Liver (tissue), 10 donors: ENCODE measurements at places on chromosomes 4 and X.

DNA sequence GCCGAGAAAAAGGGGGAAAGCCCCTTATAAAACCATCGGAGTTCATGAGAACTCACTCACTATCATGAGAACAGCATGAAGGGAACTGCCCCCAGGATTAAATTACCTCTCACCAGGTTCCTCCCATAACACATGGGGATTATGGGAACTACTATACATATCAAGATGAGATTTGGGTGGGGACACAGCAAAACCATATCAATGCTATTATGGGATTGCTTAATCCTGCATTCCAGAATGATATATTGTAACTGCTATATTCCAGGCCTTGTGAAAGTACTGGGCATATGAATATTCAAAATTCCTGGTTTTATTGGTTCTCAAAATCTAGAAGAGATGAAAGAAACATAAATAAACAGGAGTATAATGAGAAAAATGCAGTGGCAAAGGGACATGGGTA, 29.3 kb downstream of the NPY1R start:
- DNase-seq, result no peak

- no peak for DNase-seq
Measured at GRCh38 chr4:48090621-48091020, 43.4 kb downstream of the TXK start.

DNA sequence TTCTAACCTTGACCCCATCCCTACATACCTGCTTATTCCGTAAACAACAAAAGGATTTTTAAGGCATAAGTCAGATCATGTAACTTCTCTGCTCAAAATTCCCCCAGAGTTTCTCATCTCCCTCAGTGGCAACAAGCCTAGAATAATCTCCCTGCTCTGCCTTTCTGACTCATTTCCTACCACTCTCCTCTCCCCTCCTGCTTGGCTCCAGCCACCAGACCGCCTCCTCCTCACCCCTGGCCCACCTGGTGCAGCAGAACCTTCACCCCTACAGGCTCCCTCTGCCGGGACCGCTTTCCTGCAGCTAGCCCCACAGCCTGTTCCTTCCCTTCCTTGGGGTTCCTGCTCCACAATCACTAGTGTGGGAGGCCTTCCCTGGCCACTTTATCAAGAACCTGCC, 32.1 kb downstream of the TSPAN5 start:
- no peak for DNase-seq

- DNase-seq, result no peak
Measured at GRCh38 chrX:11953615-11954014, 184.7 kb upstream of the FRMPD4 start.

DNA sequence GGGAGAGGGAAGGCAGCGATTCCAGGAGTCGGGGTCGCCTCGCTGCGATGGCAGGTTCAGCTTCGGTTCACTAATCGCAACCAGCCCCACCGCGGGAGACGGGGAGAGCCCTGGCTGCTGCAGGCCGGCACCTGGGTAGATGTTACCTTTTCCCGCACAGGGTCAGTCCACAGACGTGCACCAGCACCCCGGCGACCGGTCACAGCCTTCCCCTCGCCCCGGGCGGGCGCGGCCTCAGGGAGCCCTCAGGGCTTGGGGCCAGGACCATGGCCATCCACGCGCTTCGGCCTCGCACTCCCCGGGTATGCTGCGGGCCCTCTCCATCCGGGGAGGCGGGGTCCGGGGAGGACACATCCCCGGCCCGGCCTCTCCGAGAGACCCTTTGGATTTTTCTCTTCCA, 26.1 kb upstream of the EXOC1L start:
- no peak for DNase-seq

DNA sequence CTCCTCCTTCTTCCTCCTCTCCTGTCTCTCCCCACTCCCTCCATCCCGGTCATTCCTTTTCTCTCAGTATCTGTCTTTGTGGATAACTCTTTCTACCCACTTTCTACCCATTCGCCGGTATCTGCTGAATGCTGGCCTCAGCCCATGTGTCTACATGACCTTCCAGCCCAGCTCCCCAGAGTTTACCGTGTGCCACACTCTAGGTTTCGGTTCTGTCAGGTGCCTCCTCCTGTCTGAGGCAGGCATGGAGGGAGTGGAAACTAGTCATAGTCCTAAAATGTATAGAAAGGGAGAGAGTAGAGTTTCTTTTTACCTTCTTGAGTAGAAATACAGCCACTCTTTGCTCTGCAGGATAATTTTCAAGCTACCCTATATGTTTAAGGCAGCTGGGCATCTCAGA, 33.5 kb upstream of the SCRG1 start:
- DNase-seq, result no peak

GRCh38 chr4:8419222-8420041, 21.1 kb downstream of the ACOX3 start:
- no peak for DNase-seq

DNA sequence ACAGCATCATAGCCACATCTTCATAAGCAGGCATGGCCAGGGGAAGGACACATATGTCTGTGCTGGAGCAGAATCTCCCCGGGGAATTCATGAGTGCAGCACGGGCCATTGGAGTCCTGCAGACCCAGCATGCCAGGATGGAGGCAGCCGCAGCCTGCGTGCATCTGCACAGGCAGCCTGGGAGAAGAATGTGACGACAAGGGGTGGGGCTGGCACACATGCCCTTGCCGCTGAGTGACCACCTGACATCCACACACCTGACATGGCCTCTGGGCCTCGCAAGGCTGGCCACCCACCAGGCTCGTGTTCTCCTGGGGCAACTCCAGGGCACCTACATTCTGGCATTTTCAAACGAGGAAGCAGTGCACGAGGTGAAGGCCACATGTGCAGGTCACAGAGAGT, 66.2 kb upstream of the AFAP1 start:
- DNase-seq, result no peak

GRCh38 chrX:100379388-100379986, 30.6 kb downstream of the PCDH19 start:
- no peak for DNase-seq

- DNase-seq, result no peak
Measured at GRCh38 chr4:27692158-27692557, 831.5 kb downstream of the STIM2 start.

DNA sequence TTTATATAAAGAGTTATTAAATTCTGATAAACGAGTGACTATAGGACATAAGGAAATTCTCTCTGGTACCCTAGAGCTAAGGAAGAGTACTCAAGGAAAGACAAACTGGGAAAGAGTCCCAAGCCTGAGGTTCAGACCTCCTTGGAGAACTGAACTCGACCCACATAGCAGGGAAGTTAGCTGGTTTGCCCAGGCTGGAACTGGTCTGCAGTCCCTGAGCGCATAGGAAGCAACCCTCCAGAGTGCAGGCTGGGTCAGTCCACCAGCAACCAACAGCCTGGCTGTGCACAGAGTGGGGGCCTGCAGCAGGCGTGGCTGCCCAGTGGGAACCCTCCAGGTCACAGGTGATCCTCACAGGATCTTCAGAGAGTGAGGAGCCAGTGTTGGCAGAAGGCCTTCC, 114.1 kb downstream of the SOWAHB start:
- DNase-seq, result no peak

DNA sequence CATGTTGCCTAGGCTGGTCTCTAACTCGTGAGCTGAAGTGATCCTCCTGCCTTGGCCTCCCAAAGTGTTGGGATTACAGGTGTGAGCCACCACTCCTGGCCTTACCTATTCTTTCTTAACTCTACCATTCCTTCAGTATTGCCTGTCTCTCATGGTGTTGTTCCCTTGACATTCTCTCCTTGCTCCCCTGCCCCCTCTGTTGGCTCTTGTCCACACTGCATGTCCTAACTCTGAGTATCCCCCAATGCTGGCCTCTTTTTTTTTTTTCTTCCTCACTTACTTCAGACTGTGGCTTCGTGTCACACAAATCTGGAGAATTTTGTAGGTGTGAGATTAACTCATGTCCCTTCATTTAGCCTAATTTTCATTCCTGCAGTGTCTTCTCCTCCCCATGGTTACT, 22.9 kb upstream of the FRMPD4 start:
- DNase-seq, result no peak

GRCh38 chr4:10671366-10671765, 13.2 kb downstream of the CLNK start:
- DNase-seq, result no peak

DNA sequence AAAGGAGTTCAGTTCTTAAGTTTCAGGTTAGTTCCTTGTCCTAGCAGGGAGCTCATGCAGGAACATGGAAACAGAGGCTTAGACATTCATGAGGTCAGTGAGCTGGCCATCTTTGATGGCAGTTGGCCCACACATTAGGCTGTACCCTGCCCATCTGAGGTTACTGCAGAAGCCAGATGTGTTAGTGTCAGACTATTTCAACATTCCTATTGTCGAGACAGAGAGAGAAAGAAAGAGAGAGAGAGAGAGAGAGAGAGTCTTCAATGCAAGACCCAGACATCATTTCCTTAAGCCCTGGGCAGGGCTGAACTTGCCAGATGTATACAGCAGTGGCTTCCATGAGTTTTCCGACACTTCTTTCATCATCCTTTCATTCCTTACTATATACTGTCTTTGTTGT, 91.3 kb downstream of the PPP1R2C start:
- DNase-seq, result no peak

GRCh38 chr4:169315530-169316343, 45.0 kb upstream of the SH3RF1 start:
- DNase-seq, result no peak

- DNase-seq, result no peak
Measured at GRCh38 chr4:8645753-8646124, 53.2 kb downstream of the CPZ start.

DNA sequence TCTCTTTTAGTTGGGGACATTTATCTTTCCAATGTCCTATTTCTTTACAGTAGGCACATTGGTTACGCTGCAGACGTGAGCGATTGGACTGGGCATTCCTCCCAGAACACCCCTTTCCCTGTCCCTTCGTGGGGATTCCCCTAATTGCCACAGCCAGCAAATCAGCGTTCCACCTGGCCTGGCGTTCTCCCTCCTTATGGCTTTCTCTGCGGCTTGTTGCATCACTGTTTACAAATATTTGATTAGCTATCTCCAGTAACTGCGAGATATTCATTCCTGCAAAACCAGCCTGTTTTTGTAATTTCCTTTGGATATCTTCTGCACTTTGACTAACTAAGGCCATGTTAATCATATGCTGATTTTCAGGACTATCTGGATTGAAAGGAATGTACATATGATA, 202.5 kb upstream of the KLF8 start:
- DNase-seq, result no peak

GRCh38 chr4:4847011-4847410, 12.5 kb upstream of the MSX1 start:
- no peak for DNase-seq

- DNase-seq, result no peak
Measured at GRCh38 chr4:174256277-174256713, 27.2 kb downstream of the FBXO8 start.

GRCh38 chr4:72377491-72378194, 191.4 kb downstream of the ADAMTS3 start:
- DNase-seq, result no peak

GRCh38 chr4:83920375-83920774, 384.5 kb downstream of the GPAT3 start:
- DNase-seq, result no peak

- no peak for DNase-seq
Measured at GRCh38 chrX:103092942-103093341, at the start of gene NXF3. NXF3 (minus strand) TSS chrX:103093143; CDS start chrX:103093023, 120 bp downstream.

DNA sequence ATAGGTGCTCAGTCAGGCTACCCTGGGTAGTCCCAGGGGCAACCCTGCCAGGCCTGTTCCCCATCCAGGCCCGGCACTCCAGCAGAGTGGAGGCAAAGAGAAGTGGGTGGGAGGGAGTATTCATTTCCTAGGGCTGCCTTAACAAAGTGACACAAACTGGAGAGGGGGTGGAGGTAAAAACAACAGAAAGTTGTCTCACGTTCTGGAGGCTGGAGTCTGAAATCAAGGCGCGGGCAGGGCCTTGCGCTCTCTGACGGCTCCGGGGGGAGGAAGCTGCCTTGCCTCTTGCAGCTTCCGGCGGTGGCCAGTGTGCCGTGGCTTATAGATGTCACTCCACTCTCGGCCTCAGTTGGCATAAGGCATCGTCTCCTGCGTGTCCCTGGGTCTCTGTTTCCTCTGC, 90.8 kb downstream of the DCTD start:
- DNase-seq, result no peak

GRCh38 chr4:77817304-77818072, 1.7 kb downstream of the CNOT6L start:
- no peak for DNase-seq

DNA sequence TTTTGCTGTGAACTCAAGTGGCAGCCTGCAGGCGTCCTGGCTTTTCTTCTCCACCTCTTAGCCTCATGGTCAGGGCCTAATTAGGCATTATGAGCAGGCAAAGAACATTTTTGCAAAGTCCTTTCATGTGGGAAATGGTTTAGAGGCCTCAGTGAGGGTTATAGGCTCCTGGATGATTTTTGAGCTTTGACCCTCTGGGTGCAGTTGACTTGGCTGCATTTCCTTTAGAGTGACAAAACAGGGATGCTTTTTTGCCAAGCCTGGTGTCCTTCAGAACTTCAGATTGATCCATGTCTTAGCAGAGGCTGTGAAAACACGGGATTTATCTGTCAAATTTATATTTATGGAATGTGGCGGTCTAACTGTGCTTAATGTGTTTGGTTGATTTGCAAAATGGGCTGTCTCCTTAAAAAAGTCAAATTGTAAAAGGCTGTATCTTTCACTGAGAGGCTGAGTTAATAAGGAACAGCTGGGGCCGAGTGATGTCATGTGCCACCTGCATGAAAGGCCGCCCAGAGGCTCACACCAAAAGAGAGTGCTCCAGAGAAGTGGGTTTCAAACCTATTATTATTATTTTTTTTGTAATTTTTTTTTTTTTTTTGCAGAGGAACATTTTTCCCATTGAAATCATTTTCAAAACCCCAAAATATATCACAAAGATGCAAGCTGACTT, 192.2 kb upstream of the ARX start:
- no peak for DNase-seq

- DNase-seq, result no peak
Measured at GRCh38 chr4:100848841-100849240, 331.0 kb upstream of the EMCN start.

DNA sequence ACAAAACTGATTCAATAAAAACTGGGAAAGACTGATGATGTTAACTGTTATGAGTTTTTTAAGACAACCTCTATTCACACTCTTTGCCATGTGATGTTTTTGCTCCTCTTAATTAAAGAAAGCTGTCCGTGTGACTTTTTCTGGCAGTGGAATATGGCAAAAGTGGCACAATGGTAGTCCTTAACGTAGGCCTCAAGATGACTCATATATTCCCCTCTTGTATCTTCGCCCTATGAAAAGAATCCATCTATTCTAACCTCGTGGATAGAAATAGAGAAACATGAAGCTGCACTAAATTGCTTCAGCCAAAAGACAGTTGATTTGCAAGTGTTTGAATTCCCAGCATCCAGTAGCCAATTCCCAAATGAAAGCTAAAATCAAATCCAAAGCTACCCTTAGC, 603.8 kb upstream of the PCDH7 start:
- DNase-seq, result no peak

GRCh38 chrX:9739130-9739529, 26.5 kb downstream of the GPR143 start:
- no peak for DNase-seq

DNA sequence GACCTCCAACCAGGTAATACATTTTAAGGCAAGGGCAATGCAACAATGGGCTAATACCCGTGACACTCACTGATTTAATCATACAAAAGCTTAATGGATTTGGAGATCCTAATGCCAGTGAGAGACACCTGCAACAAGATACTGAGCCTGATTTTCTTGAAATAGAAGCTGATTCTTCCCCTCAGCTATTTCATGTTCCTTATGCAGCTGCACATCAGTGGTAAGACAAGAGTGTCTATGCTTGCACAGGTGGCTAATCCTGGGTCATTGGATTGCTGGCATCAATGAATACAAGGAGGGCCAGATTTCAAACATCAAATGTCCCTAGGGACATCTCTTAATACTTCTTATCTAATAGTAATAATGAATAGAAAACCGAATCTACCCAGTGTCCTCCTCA, 139.7 kb downstream of the PPARGC1A start:
- no peak for DNase-seq
